ACHN (cell line): ENCODE measurements at places on chromosomes 6 and 20.

DNA sequence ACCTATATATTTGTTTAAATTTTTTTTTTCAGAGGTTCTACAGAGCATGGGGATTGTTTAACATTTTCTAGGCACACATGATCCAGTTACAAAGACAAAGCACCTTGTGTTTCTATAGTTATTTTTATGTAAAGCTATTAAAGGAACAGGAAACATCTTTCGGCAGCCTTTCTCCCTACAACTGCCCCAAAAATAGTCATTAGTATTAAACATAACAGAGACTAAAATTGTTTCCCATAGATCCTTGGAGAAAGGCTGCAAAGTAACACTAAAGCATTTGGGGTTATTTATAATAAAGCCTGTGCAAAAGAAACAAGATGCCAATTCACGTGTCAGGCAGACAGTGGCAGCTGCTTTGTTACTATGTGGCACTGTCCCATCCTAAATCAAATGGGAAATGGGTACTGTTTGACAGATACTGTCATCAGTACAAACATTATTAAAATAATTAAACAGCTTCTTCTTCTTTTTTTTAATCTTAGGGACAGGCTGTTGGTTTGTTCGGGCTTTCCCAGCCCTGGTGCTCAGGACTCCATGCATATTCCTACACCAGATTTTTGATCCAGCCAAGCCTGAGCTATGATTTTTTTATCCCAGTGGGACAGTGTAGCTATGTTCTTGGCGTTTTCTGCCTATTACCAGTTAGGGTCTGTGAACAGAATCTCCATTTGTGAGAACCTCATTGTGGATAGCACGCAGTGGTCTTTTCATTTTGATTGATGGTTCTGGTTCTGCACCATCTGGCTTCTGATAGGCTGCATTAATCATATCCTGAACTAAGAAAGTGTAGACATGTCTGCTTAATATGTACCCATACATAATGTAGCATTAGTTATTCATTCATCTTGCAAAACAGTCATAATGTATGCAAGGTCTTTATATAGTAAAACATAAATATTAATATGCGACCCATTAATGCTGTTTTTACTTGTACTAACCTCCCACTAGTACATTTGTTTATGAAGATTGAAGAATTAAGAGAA lies 460.4 kb upstream of the SOX4 start:
- no peak for DNase-seq

DNA sequence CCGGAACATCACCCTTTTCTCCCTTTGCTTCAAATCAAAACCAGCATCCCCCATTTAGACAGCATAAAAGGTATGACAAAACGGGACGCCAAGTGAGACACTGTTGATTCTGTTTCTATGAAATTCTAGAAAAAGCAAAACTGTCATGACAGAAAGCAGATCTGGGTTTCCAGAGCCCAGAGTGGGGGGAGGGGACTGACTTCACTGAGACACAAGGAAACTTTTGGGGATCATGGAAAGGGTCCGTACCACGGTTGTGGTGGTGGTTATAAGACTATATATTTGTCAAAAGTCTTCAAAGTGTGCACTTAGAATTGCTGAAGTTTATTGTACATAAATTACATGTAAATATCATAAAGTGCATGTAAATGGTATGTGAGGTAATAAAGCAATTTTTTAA lies 82.6 kb downstream of the SLC22A3 start:
- no peak for DNase-seq

GRCh38 chr6:85568411-85568810 lies 25.2 kb downstream of the SNX14 start:
- no peak for DNase-seq

DNA sequence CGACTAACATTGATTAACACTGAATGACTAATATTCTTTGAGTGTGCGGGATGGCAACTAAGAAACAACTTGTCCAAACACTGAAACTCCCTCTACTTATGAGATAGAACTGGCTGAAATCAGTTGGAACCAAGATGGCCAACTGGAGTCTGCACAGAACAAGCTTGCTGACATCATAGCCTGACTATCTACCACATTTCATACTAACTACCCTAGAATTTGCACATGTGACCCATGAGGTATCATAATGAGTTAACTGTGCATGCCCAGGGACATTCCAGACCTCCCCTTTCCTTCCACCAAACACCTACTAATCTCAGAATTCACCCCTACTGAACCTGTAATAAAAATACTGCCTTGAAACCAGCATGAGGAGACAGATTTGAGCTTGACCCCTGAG lies 43.2 kb downstream of the PHIP start:
- DNase-seq, result no peak

DNA sequence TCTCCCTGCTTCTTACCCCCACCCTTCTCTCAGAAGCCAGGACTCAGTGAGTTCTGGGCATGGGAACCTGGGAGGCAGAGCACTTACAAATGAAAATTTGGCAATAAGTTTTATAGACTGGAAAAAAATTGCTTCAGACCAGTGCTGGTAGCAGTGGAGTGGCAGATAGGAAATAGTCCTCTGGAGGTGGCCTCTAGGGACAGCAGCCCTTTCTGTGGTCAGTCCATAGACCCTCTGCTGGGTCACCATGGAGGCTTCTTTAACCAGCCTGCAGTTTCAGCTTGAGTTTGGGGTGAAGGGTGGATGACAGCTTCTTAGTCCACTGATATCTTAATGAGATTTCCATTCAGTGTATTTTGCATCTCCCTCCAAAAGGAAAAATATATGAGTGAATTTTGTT lies 179.1 kb downstream of the ARID1B start:
- no peak for DNase-seq

DNA sequence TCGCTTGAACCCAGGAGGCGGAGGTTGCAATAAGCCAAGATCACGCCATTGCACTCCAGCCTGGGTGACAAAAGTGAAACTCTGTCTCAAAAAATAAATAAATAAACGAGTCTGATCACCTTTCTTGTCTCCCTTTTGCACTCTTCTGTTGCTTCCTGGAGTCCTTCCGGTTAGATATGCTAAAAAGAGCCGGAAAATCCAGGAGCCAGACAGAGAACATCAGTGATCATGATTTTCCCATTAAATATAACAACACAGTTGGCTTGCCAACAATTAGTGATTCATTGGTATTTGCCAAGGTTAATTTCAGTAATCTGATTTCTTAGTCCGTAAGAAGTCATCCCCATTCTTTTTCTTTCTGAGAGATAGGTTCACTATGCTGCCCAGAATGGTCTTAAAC lies 3.7 kb upstream of the MCM3 start:
- no peak for DNase-seq

DNA sequence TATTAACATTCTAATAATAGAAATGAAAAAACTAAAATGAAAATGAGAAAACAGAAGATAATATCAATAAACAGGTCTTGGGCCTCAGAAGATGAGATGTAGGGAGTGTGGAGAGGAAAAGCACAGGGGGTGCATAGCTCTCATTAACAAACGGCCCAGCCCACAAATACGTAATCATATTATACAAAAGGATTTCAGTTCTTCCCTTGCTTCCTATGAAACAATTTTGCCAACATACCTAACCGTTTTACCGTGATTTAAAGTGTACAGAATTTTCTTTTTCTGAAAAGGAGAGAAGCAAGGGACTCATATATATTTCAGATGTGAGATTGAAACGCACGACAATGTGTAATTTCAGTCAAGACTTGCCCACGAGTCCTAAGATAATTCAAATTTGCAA lies 136.0 kb downstream of the HFE start:
- DNase-seq, result peak; percentile 59

GRCh38 chr6:32932132-32932868 lies 8.5 kb downstream of the HLA-DMB start:
- no peak for DNase-seq

- DNase-seq, result no peak
These were observed 14.1 kb downstream of the FAM210B start for GRCh38 chr20:56372850-56373249.
